ENCODE measurements at places on chromosomes 13 and 19. TPM values are rescaled to one million over a fixed set of nuclear protein-coding genes. Genes with fewer than 3 reads are reported as not detected.

DNA sequence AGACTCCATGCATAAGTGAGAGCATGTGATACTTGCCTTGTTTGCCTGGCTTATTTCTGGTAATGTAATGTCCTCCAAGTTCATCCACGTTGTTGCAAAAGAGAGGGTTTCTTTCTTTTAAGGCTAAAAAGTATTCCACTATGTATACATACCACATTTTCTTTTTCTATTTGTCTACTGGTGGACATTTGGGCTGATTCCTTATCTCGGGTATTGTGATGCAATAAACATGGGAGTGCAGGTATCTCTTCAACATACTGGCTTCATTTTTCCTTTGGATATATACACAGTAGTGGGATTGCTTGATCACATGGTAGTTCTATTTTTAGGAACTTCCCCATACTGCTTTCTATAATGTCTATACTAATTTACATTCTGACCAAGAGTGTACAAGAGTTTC is 49.6 kb upstream of the EBPL start:
- no peak for DNase-seq

DNA sequence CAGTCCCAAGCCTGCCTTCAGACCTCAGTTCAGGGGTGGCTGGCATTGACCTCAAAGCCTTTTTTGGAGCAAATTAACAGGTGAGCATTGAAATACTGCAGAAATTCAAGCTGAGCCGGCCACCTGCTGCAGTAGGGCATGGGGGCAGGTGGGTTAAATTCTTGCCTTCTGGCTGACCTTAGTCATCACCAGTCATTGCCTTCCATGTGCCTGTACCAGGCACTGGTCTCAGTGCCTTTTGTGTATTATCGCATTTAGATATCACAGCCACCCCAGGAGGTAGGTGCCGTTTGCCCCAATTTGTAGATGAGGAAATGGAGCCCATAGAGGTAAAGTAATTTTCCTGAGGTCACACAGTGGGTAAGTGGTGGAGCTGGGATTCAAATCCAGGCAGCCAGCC is 7.2 kb downstream of the PPP1R37 start:
- DNase-seq, result no peak

GRCh38 chr13:32426191-32426989 is 1.5 kb downstream of the N4BP2L1 start:
- no peak for DNase-seq

DNA sequence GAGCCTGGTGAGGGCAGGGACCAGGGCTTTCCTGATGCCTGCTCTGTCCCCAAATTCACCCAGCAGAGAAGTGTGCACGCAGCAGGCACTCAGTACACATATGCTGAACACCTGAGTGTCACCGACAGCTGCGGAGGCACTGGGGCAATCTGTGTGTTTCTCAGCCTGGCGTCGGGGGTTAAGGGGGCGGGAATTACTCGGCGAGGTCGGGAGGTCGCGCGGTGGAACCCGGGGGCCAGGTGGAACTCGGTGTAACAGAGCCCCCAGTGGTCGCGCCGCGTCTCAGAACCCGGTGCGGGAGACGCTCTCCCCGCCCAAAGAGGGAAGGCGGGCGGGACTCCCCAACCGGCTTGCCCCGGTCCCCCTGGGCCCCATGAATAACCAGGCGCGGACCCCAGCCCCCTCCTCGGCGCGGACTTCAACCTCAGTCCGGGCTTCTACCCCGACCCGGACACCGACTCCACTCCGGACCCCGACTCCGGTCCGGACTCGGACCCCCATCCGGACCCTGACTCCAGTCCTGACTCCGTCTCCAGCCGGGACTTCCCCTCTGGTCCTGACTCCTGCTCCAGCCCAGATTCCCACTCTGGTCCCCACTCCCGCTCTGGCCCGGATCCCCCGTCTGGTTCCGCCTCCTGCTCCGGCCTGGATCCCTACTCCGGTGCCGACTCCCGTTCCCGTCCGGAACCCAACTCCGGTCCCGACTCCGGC is at the start of gene SELENOV:
Gene SELENOV (plus strand): TSS at position 300 of the 711 bp plus-strand sequence. CDS start 74 bp downstream, at position 374.
- DNase-seq, result no peak

DNA sequence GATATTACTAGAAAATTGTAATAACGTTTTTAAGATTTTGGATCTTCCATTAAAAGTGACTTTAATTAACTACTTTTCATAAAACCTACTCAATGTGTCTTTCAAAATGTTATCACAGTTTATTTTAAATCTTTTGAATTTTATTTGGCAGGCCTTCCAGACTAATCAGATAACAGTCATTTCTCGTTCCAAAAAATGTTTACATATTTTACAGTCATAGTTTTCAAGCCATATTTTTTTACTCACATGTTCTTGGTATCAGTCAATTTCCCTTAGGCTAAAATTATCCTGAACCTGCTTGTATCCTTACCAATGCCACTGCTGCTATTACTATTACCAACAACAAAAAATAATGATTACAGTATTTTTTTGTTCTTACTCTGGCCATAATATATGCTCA is 1783.5 kb downstream of the SLITRK5 start:
- no peak for DNase-seq

GRCh38 chr19:41706741-41707501 is 1.5 kb upstream of the CEACAM5 start:
- DNase-seq, result peak; percentile 30

- no peak for DNase-seq
These were observed 12.6 kb downstream of the MBNL2 start for GRCh38 chr13:97234742-97235141.

GRCh38 chr13:113171250-113172125 is 13.0 kb downstream of the PROZ start:
- DNase-seq, result no peak

DNA sequence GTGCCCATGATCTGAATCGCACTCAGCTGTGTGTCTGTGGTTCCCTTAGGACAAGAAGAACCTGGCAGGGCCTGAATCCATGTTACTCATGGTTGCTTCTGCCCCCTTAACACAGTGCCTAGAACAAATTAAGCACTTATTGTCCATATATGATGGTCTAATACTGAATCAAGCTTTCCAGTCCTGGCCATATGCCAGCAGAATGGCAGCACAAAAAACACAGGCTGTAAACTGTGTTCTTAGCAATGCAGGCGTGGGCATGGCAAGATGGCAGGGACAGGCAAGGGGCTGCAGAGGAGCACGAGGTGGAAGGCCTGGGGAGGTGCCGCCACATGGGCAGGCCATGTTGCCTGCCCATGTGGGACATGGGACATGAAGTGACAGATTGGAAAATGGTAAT is 68.2 kb downstream of the LATS2 start:
- DNase-seq, result no peak

- no peak for DNase-seq
These were observed 55.4 kb downstream of the GSX1 start for GRCh38 chr13:27847669-27848068.

DNA sequence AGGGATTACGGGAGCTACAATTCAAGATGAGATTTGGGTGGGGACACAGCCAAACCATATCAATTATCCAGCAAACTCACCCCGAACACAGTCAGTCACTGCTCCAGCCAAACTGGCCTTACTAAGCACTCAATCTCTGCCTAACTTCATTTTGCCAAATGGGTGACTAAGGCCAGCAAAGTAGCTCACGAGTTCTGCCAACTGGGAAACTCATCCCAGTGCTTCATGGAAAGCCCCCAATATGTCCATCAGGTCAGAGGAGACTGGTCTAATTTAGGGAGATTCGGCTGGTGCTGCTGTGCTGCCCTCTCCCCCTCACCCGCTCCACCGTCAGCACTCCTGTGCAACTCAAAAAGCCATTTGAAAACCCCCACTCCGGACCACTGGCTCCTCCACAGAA is 324.0 kb downstream of the FOXO1 start:
- no peak for DNase-seq

The SPPL2B gene
- 60.7 TPM for total RNA-seq

The PRODH2 gene
- total RNA-seq, result not detected

The DZIP1 gene
- 8.2 TPM for total RNA-seq

The NDUFA11 gene
- total RNA-seq, result 163 TPM

The PGLYRP2 gene
- total RNA-seq, result not detected

The TUBB4A gene
- total RNA-seq, result 0.35 TPM

Measured in left lung (tissue), 14 donors.